ENCODE measurements at places on chromosomes 13 and 19.

DNA sequence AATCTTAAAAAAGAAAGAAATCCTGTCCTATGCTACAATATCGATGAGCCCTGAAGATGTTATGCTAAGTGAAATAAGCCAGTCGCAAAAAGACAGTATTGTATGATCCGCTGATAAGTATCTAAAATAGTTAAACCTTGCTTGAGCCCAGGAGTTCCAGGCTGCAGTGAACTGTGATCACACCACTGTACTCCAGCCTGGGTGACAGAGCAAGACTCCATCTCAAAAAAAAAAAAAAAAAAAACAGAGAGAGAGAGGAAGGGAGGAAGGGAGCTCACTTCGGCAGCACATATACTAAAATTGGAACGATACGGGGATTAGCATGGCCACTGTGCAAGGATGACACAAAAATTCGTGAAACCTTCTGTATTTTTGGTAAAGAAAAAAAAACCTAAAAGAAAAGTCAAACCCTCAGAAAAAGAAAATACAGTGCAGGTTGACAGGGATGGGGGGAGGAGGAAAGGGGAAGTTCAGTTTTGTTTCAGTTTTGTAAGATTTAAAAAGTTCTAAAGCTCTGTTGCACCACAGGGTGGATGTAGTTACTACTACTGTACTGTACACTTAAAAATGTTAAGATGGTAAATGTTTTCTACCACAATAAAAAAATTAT lies 8.4 kb downstream of the CLASRP start:
- DNase-seq, result no peak

DNA sequence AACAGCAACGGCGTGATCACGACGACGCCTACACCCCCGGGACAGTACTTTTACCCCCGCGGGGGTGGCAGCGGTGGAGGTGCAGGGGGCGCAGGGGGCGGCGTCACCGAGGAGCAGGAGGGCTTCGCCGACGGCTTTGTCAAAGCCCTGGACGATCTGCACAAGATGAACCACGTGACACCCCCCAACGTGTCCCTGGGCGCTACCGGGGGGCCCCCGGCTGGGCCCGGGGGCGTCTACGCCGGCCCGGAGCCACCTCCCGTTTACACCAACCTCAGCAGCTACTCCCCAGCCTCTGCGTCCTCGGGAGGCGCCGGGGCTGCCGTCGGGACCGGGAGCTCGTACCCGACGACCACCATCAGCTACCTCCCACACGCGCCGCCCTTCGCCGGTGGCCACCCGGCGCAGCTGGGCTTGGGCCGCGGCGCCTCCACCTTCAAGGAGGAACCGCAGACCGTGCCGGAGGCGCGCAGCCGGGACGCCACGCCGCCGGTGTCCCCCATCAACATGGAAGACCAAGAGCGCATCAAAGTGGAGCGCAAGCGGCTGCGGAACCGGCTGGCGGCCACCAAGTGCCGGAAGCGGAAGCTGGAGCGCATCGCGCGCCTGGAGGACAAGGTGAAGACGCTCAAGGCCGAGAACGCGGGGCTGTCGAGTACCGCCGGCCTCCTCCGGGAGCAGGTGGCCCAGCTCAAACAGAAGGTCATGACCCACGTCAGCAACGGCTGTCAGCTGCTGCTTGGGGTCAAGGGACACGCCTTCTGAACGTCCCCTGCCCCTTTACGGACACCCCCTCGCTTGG lies 966 bp downstream of the JUNB start:
- no peak for DNase-seq

DNA sequence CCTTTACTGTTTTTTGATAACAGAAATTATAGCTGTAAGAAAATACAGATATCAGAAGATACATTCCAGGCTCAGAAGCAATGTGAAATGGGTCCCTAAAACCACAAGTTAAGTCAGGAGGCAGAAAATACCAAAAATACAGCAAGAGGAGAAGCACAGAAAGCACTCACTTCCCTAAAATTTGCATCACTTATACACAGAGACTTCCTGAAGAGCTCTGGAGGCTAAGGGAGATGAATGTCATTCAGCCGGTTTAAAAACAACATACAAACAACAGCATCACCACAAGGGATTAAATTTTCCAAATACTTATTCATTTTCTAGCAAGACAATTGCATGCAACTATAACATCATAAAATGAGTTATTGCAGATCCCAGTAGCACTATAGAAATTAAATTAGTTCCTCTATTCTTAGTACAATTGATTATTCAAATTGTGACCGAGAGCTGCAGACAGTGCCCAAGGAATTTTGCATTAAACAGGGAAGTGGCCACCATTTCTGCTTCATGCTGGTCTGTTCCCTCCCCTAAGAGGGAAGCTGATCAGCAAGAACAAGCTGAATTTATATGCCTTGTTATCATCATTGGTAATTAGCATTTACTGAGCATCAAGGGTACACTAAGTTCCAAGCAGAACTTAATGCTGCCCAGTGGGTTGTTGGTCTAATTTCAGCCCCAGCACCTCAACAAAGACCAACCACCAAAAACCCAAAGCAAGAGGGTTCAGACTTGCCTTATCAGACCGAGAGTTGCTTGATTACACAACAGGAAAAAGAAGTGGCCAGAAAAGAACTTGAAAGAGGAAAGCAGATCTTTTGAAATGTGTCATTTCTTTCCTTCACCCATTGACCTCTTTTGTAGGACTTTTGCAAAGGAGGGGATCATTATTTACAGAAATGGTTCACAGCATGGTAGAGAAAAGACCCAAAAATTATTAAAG lies 140.7 kb downstream of the KCTD12 start:
- no peak for DNase-seq

- no peak for DNase-seq
Measured at GRCh38 chr13:26335158-26335557, 81.2 kb downstream of the CDK8 start.

GRCh38 chr13:28333204-28333881 lies 161.6 kb downstream of the FLT1 start:
- DNase-seq, result no peak

DNA sequence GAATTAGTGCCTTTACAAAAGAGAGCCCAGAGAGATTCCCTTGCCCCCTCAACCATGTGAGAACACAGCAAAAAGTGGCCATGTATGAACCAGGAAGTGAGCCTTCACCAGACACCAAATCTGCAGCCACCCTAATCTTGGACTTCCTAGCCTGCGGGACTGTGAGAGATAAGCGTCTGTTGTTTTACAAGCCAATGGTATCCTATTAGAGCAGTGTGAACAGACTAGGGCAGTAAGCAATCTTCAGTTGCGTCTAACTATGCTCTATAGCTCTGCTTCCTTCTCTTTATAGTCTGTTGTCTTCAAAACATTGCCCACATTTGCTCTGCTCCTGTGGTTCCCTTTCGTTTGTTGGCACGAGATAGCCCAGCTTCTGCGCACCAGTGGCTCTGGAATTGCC lies 109.5 kb upstream of the FNDC3A start:
- DNase-seq, result no peak

DNA sequence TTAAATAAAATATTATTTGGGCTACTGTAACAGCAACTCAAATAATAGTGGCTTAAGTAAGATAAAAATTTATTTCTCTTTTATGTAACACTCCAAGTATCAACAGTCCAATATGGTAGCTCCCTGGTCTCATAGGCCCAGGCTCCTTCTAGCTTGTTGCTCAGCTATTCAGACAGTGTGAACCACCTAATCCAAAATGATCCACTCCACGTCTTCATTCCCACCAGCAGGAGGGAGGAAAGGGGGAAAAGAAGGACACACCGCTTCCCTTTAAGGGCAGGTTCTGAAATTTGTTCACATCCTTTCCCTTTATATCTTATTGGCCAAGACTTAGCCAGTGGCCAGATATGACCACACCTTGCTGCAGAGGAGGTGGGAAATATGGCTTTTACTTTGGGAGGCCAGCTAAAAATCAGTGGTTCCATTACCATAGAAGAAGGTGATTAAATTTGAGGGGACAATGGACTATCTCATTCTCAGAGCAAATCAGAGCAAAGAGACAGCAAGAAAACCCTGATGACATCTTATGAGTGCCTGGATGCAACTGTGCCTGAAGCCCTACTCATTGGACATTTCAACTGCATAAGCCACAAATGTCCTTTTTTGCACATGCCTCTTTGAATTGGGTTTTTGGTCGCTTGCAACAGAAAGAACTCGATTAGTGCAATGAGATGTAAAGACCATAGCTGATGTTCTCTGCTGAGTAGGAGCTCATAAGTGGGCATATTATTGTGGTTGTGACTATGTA lies 7.0 kb upstream of the EPOR start:
- DNase-seq, result no peak

GRCh38 chr19:33473653-33474305 lies 47.8 kb downstream of the PEPD start:
- DNase-seq, result no peak

DNA sequence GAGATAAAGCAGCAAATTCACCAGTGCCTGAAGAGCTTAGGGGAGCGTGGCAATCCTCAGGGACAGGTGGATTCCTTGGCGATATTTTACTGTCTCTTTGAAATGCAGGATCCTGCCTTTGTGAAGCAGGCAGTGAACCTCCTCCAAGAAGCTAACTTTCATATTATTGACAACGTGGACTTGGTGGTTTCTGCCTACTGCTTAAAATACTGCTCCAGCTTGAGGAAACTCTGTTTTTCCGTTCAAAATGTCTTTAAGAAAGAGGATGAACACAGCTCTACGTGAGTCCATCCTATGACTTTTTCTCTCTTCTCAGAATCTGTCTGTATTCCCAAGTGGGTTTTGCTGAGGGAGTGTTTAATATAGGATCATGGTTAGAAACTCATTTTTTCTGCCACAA lies 22.6 kb downstream of the NLRP4 start:
- DNase-seq, result no peak

DNA sequence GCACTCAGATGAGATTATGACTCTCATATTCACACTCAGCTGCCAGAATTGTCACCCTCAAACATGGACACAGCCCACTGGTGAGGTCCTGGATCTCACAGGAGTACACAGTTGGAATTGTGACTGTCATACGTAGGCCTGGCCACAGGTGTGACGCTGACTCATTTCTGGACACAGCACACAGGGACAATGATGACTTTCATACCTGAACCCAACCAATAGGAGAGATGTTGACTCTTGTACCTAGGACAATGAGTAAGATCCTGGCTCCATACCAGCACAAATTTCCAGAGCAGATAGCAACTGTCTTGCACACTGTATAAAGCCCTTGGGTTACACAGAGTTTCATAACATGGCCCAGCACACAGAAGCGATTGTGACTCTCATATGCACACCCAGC lies 46.4 kb downstream of the ZNF85 start:
- DNase-seq, result peak; percentile 15

- peak; percentile 97 for DNase-seq
Measured at GRCh38 chr19:47315125-47315821, 5.6 kb downstream of the C5AR1 start.

GRCh38 chr13:109151696-109152095 lies 522.3 kb downstream of the MYO16 start:
- DNase-seq, result peak; percentile 37

DNA sequence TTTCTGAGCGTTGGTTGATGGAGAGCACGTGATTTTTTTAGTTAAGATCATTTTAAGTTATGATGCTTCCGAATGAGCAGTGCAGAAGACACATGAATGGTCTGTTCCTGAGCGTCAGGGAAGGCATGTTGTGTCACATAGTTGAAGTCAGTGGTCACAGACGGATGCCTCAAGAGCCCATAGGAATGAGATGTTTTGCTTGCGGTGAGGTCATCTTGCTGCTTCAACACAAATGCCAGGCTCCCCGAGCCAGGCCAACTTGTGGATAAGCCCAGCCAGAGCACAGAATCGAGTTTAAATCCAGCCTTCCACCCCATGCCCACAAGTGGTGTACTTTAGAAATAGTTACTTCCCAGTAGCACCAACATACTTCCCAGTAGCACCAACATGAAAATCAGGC lies 5.4 kb downstream of the UPF3A start:
- DNase-seq, result no peak

GRCh38 chr19:15123031-15123890 lies 16.1 kb downstream of the SYDE1 start:
- no peak for DNase-seq

GRCh38 chr13:30457306-30457891 lies 8.3 kb downstream of the HMGB1 start:
- DNase-seq, result no peak

DNA sequence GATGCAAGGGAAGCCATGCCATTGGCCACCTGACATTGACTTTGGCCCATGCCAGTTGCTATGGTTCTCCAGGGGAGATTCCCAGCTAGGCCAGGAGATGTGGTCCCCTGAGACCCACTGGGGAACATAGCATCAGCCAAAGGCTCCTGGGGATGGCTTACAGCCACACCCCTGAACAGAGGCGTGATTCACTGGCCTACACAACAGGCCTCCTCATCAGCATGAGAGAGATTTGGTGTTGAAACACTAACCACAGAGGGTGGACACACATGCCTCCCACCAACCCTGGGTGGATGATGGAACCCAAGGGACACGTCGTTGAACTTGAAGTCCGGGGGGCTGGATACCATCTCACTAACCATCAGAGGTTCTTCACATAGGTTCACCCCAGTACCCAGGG lies 14.4 kb downstream of the IQCN start:
- no peak for DNase-seq

GRCh38 chr13:25819856-25820530 lies 231.8 kb downstream of the SHISA2 start:
- DNase-seq, result no peak

- no peak for DNase-seq
Measured at GRCh38 chr13:20254076-20254475, 22.0 kb upstream of the GJB6 start.

DNA sequence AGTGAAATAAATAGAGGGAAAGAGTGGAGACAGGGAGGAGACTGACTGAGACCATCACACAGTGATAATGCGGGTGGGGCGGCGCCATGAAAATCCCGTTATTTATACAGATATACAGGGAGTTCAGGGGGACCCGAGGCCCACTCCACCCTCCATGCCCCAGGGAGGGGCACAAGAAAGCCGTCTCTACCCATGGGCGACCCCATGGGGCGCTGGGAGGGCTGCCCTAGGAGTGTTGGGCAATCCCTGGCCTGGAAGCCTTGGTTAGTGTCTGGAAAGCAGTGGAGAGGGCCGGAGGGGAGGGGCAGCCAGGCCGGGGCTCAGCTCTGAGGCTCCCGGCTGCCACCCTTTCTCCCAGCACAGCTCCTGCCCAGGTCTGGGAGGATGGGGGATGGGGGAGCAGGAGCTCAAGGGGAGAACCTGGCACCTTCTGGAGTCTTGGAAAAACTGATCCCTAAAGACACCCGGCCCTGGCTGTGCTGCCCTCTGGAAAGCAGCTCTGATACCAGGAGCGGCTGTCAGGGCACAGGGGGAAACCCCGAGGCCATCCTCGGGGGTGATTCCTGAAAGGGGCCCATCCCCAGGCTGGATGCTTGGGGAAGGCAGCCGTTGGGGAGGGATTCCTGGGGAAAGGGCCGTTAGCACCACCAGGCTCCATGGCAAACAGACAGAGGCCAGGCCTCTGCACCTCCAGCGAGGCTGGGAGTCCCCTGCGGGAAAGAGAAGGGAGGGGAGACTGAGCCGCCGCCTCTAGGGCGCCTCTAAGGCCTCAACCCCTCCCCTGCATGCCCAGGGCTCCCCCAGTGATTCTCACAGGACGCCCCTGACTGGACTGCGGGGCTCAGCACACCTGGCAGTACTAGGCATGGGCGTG lies 3.0 kb upstream of the PRKD2 start:
- no peak for DNase-seq

GRCh38 chr19:56705939-56706338 lies 34.4 kb upstream of the ZNF835 start:
- DNase-seq, result no peak
